Urothelium cell line (cell line): ENCODE measurements at places on chromosomes 3 and 15.

- peak; percentile 46 for DNase-seq
Measured at GRCh38 chr3:21435871-21436270, 315.1 kb downstream of the ZNF385D start.

DNA sequence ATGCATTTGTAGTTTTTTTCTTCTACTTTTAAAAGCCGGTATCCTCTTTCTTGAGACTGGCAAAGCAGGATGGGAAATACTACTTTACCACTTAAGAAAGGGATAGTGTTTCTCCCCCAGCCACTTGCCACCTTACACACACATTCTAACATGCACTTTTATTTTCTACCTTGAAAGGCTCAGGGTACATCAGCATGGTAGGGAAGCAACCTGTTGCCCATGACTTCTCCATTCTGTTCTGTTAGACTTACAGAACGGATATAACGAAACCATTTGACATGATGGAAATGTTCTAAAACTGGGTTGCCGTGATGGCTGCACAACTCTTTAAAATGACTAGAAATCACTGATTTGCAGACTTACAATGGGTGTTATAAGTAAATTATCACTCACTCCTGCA is 405.5 kb downstream of the SHQ1 start:
- no peak for DNase-seq

DNA sequence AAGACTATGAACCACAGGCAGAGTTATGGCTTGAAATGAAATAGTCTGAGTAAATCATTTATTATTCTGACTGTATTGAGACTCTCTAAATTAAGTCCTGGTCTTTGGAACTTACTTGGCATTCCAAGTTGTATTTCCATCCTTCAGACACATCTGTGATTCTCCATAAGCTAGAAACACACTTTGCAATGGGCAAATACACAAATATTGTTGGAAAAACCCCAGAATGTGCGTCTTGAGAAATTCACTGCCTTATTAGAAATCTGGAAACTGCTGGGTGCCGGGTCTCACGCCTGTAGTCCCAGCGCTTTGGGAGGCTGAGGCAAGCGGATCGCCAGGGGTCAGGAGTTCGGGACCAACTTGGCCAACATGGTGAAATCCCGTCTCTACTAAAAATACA is 87.8 kb downstream of the WWTR1 start:
- no peak for DNase-seq

- DNase-seq, result no peak
Measured at GRCh38 chr15:31358957-31359701, 32.5 kb downstream of the KLF13 start.

- no peak for DNase-seq
Measured at GRCh38 chr3:4809922-4810321, 169.3 kb upstream of the BHLHE40 start.

DNA sequence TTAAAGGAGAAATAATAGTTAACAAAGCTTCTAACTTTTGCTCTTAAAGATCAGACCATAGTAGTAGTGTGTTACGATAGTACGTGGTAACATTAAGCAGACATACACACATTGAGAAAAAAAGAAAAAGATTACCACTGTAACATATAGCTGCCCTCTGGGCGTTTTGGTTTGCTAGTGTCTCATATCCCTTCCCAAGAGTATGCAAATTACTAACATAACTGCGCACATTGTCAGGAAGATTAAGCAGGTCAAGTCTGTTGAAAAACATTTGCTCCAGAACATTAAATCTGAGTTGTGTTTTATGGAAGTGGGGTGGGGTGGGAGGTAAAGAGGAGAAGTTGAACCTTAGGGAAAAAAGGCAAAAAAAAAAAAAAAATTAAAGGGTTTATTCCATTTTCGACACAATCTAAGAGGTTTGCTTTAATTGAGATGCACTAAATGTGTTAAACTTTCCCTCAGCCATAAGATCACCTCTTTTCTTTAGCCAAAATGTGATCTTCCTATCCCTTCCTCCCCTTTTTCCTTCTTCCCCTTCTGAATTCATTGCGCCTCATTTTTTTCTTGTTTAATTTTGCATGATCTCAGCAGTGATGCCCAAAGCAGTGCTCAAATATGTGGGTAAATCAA is 1.5 kb upstream of the LRIG1 start:
- no peak for DNase-seq

DNA sequence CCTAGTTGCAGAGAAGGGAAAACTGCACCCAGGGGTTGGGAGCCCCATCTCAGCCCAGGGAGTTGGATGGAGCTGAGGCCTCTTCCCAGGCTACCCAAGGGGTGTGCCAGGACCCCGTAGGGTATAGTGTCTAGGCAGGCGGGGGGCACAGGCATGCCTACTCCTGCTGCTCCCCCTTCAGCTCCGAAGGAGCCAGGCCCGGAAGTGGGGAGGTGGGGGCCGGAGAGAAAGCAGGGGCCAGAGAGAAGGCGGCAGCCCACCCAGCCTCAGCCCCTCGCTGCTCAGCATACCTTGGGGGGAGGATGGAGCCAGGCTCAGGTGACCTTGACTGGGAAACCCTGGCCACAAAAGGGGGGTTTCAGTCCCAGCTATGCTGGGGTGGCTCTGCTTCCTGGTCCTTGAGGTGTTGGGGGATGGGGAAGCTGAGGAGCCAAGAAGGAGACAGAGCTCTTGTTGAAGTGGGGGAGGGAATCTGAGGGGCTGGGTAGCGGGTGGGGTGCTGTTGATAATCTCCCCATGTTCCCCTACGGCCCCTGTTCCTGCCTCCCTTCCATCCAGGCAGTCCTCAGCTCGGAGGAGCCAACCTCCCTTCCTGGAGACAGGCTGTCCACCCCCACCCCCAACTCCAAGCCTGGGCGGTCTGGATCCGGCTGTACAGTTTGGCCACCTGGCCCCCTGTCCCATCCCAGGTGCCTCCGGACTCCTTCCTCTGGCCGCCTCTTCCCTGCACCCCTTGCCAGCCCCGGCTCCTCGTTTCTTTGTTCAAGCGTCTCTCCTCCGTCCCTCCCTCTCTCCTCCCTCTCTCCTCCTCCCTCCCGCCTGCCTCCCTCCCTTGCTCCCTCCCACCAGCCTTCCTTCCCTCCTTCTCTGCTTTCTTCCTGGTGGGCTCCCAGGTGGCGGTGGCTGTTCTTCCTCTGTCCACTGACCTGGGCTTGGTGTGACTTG is 1.7 kb downstream of the SEMA3F start:
- DNase-seq, result peak; percentile 47

DNA sequence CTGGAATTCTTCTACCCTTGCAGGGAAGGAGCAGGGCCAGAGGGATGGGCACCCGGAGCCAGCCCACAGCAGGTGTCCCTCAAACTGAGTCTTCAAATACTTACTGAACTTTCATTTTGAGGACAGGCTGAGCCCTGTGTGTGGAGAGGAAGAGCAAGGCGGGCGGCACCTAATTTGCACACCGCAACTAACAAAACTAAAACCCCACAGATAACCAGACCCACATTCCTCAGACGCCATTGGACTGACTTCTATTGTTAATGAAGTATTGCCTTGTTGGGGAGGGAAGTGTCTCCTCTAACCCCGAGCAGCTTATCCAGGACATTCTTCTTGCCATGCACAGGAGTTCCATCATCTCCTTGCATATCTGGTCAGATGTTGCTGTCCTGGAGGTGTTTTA is 105.2 kb upstream of the NR2E3 start:
- DNase-seq, result no peak

GRCh38 chr3:116920826-116921610 is 211.4 kb downstream of the TUSC7 start:
- no peak for DNase-seq

DNA sequence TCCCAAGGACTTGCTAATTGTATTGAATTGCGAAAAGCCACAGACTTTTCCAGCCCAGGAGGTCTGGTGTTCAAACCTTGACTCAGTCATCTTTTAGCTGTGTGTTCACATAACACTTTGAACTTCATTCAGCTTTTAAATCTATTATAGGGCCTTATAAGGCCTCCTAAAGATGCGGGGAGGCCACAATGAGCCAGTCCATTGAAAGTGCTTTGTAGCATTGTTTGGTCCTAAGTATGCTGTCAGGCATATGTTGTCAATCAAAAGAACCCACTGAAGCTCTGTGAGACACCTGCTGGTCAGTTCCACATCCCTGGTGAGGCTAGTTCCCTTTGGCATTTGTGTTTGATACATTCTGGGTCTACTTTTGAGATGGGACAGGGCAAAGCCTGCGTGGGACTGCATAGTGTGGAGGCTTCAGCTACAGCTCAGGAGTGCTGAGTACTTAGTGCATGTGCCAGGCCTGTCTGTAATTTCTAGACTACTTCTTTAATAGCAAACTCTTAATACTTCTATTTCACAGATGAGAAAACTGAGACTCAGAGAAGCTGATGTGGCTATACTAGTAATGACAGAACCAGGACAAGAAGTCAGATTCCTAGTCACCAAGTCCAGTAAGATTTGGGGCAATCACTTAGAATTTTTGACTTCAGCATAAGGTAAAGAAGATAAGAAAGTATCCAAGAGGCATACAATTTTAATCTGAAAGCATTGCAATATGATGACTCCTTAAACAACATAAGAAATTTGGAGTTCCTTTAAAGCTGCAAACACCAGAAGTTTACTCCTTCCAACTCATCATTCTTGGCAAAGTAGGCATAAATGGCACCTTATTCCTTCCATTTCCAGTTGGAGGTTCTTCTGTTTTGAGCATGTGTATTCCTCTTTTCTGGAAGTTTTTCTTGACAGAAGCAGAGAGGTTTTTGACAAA is 213.0 kb downstream of the PDCD6IP start:
- no peak for DNase-seq

GRCh38 chr15:63013052-63013808 is 29.3 kb upstream of the TPM1 start:
- peak; percentile 58 for DNase-seq
